ENCODE measurements at places on chromosomes 7 and 10.

DNA sequence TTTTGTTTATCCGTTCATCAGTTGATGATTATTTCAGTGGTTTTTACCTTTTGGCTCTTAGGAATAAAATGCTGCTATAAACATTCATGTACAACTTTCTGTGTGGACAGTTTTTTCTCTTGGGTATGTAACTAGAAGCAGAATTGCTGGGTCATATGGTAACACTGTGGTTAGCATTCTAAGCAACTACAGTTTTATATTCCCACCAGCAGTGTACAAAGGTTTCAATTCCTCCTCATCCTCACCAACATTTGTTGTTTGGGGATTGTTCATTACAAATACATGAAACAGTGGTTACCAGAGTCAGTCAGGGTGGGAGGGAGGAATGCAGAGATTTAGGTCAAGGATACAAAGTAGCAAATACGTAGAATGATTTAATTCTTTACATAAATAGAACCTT, 97.0 kb downstream of the NPSR1 start:
- DNase-seq = no peak

- DNase-seq = no peak
These were observed 44.2 kb downstream of the TSPAN12 start for GRCh38 chr7:120813546-120814252.

GRCh38 chr7:81457852-81458522, 311.9 kb downstream of the HGF start:
- no peak for DNase-seq

- peak; percentile 90 for DNase-seq
These were observed 204.4 kb upstream of the TMEM72 start for GRCh38 chr10:44706745-44707144.

- no peak for DNase-seq
These were observed 109.0 kb downstream of the ZMYND11 start for GRCh38 chr10:244227-244626.

DNA sequence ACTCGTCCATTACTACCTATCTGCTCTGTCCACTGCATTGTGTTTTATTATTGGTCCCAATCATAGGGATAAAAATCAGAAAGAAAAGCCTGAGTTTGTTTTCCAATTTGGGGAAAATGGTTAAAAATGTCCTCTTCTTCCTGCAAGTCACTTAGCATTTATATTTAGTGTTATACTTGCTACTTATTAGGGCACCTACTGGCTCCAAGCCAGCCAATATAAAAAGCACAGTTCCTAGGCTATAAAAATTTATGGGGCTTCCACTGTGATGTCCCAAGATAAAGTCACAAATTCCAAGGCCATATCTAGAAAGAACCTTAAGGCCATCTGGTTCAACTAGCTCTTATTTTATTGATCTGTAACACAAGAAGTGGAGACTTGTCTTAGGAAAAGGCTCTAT, 3.2 kb downstream of the SLC35B4 start:
- DNase-seq = no peak

Measured in fibroblast of skin of left quadriceps (primary cell).